ENCODE measurements at places on chromosomes 4 and X.

- DNase-seq: peak; percentile 85
Observed at GRCh38 chr4:143406523-143406922, 69.8 kb downstream of the GAB1 start.

- DNase-seq: no peak
Observed at GRCh38 chr4:33802578-33802977, 2441.7 kb downstream of the ARAP2 start.

GRCh38 chr4:6493658-6494304 is 21.4 kb upstream of the PPP2R2C start:
- no peak for DNase-seq

GRCh38 chr4:154422152-154422551 is 69.4 kb downstream of the DCHS2 start:
- no peak for DNase-seq

DNA sequence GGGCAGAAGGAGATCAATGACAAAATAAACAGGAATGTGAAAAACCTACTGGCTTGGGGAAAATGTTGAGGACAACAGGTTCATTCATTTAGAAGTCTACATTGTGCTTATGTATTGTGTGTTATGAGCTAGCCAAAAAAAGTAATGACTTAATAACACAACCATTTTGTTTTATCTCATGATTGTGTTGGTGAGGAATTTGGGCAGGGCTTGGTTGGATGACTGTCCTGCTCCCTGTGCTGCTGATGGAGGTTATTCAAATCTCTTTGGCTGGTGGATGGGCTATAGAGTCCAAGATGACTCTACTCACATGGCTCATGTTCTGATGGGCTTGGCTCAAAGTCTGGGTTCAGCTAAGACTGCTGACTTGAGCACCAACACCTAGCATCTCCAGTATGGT is 116.3 kb downstream of the HS3ST1 start:
- no peak for DNase-seq

GRCh38 chr4:22456291-22456690 is 59.6 kb downstream of the ADGRA3 start:
- DNase-seq: no peak

DNA sequence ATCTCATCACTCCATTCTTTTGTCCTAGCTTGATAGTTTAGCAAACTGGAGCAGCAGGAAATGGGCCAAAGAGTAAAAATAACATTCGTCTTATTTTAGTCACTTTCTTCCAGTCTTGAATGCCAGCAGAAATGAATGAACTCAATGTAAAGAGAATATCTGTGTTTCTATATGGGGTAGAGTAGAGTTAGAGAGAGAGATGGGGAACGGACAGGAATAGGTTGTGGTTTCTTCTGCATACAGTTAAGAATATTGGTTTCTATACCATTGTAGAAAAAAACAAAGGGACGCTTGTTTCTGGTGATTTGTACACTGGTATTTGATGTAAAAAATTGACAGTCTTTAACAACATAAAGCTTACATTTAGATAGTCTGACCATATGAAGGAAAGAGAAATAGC is 8.9 kb downstream of the GPR174 start:
- DNase-seq: no peak

DNA sequence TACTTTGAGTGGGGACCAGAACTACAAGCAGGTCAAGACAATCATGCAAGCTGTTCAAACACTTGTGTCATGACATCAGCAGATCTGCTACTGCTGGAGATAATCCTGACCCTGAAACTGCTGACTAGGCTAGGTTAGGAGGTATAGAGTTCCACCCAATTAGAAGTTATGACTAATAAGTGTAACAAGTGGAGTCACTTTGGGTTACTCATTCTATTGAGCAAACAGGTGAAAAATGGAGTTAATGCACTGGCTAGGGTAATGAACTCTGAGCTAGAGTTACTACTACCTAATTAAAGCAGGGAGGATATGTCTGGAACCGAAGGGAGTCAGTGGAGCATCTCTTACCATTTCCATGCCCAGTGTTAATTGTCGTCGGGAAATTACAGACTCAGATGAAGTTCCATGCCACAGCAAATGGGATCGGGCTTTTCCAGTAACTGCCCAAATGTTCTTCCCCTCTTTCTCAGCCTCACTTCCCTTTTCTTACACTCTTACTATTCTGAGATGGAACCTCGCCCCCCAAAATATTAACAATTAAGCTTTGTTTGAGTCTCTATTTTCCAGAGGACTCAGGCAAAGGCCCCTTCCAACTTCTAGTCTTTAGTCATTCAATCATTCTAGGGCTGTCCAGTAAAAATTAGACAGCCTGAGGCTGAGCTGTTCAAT is 19.8 kb upstream of the MANBA start:
- peak; percentile 13 for DNase-seq

- DNase-seq: peak; percentile 3
Observed at GRCh38 chrX:112636951-112637581, 42.7 kb downstream of the LHFPL1 start.

DNA sequence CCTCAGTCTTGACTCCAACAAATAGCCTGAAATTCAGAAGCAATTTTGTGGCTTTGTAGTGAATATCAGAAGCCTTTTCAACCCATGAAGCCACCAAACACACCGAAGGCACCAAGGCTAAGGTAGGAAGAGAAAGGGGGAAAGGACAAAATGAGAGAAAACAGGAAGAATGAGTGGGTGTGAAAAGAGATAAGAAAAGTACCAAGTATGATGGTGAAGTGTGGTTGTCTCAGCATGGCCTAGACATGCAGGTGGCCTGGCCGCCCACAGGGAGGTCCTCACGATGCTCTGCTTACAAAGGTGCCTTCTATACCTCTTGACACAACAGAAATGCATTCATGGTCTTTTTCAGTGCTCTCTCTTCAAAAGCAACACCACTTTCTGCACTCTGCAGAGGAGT is 34.9 kb downstream of the ACSL1 start:
- DNase-seq: no peak

- no peak for DNase-seq
Observed at GRCh38 chr4:172173206-172173605, 360.0 kb downstream of the GALNTL6 start.

DNA sequence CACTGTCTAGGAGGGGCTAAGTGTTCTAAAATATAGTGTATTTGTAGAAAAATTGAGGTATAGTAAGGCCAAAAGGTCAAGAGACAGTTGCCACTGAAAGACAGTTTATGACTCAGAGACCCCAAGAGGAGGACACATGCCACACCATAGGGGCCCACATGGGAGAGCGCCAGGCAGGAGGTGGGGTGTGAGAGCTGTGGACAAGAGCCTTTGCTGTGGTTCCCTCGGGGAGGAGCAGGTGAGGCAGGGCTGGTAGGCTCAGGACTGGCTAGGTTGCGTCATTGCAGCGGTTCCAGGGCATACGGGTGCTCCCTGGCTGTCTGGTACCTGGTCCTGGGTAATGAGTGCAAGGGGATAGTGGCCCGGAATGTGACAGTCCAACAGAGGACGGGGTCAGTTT is 37.6 kb downstream of the CCNQ start:
- DNase-seq: no peak

- no peak for DNase-seq
Observed at GRCh38 chrX:19684311-19684710, 169.0 kb upstream of the MAP3K15 start.

DNA sequence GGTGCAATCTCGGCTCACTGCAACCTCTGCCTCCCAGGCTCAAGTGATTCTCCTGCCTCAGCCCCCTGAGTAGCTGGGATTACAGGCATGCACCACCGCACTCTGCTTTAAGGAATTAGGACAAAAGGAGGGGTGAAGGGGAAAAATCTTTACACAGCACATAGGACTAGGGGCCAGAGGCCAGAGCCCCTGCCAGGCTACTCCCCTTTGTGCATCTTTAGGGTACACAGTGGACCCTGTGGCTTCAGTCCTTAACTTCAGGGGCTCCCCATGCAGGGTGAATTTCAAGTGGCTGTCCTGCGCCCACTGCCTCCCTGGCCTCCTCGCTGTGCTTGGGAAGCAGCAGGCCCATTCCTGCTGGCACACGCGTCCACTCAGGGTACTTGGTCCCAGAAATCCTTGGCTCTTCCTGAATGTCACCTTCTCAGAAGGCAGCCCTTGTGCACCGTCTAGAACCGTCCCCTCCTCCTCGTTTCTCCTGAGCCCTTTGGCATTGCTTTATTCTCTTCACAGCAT is 138.9 kb upstream of the PSAPL1 start:
- no peak for DNase-seq

DNA sequence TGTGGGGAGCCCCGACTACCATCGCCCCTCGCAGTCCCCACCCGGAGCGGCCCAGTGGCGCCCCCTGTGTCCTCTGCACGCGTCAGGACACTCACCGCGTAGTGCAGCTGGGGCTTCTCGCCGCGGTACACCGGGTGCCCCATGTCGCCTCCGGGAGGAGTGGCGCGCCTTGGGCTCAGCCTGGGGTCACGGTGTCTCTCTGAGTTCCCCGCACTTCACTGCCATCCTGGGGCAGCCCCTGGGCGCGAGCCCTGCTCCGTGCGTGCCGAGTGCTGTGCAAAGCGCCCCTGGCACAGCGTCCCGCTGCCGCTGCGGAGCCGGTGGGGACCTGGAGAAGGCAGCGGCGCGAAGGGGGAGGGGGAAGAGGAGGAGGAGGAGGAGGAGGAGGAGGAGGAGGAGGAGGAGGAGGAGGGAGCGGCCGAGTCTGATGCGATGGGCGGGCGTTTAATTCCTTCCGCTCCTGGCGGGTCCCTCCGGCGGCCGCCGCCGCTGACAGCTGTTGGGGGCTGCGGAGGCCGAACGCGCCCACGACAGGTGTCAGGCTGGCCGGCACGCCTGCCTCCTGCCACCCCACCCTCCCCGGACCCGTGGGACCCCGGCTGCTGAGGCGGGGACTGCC is 134.3 kb downstream of the AMELX start:
- DNase-seq: no peak

GRCh38 chr4:173932701-173933100 is 350.8 kb downstream of the FBXO8 start:
- no peak for DNase-seq

GRCh38 chrX:81405781-81406180 is 203.9 kb downstream of the SH3BGRL start:
- DNase-seq: no peak

GRCh38 chrX:14546190-14546589 is 16.9 kb downstream of the GLRA2 start:
- no peak for DNase-seq

DNA sequence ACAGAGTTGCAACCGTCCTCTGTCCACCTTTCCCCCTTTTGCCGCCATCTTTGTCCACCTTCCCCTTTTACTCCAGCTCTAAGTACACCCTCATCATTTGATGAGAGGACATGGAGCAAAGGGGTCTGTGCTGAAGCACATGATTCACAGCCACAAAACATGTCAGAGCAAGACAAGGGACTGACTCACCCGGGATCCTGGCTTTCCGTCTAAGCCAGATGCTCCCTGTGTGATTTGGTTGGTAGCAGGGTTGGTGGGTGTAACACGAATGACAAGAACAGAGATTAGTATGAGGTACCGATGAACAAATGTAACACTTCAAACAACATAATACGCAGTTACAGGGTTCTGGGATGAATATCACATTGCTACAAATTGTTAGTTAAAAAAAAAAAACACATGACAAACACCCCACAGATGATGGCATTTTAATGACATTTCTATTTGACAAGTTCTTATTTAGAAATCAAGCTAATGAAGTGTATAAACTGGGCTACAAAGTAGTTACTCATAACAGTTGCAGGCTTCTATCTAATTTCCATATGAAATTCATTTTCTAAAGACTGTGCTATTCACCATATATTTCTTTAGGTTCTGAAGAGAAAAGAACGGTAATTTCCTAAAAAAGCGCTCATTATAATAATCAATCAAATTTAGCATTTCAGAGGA is 71.4 kb upstream of the ETNPPL start:
- DNase-seq: peak; percentile 6

GRCh38 chr4:10117359-10118047 is 904 bp upstream of the WDR1 start:
- no peak for DNase-seq

DNA sequence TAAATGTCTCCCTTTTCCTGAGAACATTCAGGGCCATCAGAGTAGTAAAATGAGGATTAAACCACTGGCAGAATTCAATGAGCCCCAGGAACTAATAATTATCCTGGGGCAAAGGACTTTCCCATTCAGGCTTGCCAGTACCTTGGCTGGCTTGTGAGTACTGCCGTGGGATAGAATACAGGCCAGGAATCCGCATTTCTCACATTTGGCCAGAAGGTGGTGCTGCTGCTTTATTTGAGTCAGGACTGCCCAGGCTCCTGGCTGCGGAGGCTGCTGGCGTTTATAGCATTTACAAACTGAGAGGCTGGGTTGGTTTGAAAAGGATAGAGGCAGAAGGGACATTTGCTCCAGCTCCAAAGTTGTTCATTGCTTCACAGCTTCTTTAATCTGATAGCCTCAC is 91.4 kb downstream of the RTL9 start:
- DNase-seq: peak; percentile 53

GRCh38 chrX:2690856-2691542 is at the start of gene CD99:
Gene CD99 (plus strand): TSS chrX:2691295. CDS start chrX:2691361, 66 bp downstream.
- DNase-seq: peak; percentile 74

DNA sequence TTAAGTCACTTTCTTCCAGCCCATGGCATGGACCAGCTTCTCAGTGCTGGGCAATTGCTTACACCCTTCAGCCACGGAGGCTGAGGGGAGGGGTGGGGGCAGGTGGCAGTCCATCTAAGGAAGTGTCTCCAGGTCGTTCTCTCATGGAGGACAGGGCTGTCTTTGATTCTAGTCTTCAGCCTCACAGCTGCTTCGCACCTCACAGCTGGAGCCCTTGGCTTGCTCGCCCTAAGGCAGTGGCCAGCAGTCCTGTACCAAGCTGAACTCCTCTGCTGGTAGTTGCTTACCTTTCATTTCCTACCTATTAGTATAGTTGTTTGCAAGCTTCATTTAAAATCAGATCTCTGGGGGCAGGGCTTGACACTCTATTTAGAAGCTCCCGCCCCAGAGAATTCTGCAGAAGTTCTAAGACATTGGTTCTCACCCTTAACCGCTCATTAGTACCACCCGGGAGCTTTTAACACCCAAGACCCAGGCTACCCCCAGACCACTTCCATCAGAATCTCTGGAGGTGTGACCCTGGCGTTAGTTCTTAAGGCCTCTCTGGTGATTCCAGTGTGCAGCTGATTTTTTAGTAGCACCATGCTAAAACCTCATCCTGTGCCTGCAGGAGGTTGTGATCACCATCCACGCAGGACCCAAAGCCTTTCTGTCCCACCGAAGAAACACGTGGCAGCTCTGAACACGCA is 386.8 kb downstream of the UNC5C start:
- DNase-seq: no peak

GRCh38 chr4:6703786-6704185 is 5.9 kb downstream of the MRFAP1L1 start:
- DNase-seq: no peak

DNA sequence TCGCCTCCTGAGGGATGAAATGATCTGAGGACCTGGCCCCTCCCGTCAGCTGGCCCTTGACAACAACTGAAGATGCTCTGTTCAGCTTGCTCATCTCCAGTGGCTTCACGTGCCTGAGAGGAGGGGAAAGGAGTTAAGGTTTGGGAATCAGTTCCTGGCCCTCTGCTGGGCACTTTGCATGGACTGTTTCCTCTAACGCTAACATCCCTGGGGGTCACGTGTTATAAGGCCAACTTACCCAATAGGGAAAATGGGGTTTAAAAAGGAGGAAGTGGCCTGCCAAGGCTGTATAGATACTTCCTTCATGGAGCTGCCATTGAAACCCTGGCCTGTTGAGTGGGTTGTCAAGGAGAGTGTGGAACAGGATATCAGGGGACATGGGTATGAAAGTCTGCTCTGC is 65.6 kb downstream of the OR13H1 start:
- DNase-seq: no peak

All from H4 (cell line).